ENCODE measurements at places on chromosomes 13 and 19.

- DNase-seq, result no peak
Observed at GRCh38 chr19:18091217-18091608, 4.5 kb upstream of the IL12RB1 start.

DNA sequence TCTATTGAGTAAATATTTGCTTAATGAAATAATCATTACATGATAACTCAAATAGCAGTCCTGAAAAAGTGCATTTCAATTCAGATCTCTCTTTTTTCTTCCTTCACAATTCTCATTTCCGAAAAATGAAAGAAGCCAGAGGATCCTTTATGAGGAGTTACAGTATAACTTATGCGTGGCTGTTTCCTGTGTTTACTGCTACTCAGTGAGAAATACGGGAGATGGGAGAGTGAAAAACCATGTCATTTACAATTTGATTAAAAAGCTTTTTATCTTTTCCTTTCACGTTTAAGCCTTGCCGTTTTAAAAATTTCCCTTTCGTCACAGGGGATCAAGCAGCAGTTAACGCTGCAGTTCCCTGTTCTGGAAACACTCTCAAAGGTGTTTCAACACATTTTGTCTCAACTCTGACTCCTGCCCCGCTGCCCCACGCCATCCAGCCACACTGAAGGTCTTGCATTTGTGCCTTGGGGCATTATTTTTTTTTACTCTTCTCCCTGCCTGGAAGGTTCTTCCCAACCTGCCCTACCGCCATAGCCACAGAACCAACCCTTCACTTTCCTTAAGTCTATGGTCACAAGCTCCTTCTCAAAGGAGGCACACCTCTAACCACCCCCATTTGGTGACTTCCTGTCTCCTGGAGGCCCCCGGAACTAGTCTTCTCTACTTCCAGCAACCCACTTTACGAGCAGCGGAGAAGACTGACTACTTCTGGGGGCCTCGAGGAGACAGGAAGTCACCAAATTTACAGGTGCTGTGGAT lies 17.0 kb downstream of the KL start:
- DNase-seq, result no peak

GRCh38 chr13:93547886-93548285 lies 321.3 kb downstream of the GPC6 start:
- no peak for DNase-seq

DNA sequence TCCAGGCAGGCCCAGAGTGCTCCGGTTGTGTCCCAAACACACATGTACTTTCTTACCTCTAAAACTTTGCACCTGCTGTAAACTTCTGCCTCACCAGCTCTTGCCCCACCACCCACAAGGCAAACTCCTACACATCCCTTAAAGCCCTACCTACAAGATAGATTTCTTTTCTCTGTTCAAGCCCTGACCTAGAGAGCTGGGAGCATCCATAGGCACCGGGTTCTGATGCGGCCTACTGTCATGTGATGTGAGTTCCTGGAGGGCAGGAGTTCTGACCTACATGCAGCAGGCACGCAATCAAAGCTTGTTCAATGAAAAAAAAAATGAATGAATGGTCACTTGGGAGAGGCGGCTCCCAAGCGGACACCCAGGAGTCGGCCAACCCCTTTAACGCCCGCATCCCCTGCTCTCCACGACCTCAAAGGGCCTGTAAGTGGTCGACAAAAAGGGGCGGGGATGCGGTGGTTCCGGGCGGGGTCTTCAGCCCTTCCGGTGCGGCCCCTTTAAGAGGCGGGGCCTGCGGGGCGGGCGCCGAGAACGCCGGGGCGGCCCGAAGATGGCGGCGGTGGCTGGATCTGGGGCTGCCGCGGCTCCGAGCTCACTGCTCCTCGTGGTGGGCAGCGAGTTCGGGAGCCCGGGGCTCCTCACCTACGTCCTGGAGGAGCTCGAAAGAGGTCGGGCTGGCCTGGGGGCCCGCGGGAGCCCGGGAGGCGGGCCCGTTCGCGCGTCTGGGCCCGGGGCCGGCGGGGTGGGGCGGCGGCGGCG lies at the start of gene MAP1S:
Gene MAP1S (plus strand): TSS at position 534 of the 765 bp plus-strand sequence. CDS start 23 bp downstream, at position 557.
- no peak for DNase-seq

DNA sequence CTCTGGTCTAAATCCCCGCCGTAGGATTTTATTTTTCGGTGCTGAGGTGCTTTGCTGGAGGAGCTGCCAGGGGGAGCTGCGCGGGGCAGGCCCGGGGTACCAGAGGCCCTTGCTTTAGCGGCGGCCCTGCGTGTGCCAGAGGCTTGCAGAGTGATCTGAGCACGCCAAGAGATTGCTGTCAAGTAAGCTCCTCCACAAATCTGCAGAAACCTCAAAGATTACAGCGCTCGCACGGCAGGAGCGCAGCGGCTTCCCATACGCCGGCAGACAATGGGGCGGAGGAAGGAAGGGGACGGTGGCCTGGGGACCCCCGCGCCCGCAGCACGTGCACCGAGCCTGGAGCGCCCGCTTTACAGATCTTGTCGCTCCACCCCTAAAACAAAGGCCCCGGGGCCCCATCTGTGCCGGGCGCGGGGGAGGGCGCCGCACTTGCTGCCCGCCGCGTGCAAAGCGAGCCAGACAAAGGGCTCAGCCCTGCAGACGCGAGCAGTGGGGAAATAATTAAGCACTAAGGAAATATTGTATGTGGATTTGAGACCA lies 9.1 kb upstream of the C19orf12 start:
- DNase-seq, result no peak

DNA sequence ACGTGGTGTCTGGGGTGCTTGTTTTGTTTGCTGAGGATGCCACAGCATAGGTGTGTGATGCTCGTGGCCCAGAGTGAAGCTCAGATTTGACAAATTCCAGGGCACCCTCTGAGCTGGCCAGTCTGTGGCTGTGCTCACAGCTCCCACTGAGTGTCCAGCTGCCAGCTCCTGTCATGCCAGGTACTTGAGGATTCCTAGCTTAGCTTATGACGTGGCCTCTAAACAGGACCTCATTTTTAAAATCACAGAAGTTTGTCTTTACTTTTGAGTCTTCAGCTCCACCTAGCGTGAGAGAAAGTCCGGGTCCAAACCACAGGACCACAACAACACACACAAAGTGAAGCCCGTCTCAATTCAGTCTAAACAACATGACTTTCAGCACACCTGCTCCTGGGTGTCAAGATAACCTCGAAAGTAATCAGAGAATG lies 117.3 kb downstream of the RAB20 start:
- DNase-seq, result no peak

- DNase-seq, result no peak
Observed at GRCh38 chr19:35206855-35207254, 21.7 kb downstream of the FAM187B start.

DNA sequence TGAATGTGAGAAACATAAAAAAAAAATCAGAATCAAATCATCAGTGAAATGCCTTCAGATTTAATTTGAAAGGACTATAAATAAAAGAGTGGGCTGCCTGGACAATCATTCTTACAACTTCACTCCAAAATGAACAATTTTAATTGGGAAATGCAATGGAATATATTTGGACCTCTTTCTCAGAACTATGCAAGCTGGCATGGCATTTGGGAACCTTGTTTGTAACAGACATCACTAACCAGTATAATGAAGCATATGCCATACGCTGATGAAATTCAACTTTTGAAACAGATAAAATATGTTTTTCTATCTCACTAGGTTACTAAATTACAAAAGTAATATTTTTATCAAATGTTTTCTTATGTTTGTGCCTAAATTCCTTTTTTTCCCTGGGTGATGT lies 64.2 kb upstream of the FAM216B start:
- no peak for DNase-seq

All from hypothalamus (tissue), 51 donors.